ENCODE measurements at places on chromosomes 3 and 15.

DNA sequence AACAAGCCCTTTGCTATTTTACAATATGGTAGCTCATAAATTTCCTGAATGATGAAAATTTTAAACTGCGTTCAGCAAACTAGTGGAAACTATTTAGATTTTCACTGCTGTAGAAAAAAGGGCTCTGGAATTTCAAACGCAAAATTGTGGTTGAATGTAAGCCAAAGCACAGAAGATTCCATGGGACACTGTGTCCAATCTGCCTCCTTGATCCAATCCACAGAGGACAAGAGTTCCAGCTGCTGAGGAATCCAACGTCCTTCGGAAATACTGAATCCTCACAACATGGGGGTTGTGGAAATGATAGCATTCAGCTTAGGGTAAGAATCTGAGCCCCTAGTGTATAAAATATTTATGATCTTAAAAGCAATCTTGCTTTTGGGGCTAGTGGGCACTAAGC lies 161.0 kb downstream of the PLD1 start:
- no peak for DNase-seq

GRCh38 chr15:39494462-39494861 lies 86.4 kb upstream of the THBS1 start:
- DNase-seq, result no peak

- no peak for DNase-seq
Measured at GRCh38 chr15:40650479-40650878, 44.5 kb upstream of the RAD51 start.

DNA sequence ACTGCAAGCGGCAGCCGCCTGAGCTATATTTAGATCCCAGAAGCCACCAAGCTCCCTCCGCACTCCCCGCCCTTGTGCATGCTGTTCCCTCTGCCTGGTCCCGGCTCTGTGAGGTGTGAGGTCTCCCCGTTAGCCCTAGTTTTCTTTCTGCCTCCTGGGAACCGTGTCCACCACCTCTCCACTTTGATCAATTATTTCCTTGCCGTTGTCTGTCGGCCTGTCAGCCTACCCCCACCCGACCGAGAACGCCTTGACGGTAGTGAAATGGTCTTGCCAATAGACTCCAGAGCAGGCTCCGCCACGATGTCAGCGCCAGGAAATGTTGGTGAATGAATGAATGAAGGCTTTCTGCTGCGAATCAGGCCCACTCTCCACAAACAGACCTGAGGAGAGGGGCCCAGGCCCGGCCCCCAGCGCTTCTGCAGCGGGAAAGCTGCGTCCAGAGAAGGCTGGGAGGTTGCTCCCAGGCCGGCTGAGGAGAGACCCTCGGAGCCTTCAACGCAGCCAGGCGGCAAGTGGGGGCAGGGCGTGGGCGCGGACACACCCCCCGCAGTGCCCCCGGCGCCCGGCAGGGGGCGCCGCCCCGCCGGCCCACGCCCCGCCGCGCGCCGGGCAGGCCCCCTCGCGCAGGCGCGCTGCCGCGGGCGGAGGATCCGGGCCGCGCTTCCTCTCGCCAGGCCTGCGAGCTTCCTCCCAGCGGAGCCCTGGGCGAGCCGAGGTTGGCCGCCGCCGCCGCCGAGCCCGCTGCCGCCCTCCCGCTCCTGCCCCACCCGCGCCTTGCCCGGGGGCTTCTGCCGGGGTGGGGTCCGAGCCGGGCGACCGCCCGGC lies at the start of gene CSK:
Gene CSK (plus strand): TSS at position 650 of the 828 bp plus-strand sequence. CDS start 16,218 bp downstream, outside the sequence.
- peak; percentile 71 for DNase-seq

GRCh38 chr3:106719583-106719982 lies 657.7 kb upstream of the CCDC54 start:
- DNase-seq, result no peak

GRCh38 chr3:176075491-176075890 lies 1121.8 kb downstream of the TBL1XR1 start:
- no peak for DNase-seq

DNA sequence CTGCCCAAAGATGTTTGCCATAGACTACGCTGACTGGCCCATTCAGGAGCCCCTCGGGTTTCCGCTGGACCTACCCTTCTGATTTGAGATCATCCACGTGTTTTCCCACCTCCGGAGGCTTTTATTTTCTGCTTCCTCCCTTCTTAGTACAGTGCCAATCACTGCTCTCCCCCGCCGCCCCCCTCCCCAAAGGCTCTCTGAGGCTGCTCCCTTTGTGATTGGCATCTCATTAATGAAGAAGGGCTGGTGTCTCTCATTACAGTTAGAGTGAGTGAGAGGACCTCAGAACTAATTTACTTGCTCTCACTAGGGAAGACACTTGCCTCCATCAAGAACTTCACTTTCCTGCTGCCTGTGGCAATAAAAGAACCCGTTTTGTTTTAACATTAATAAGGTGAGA lies 284.7 kb upstream of the ICE2 start:
- no peak for DNase-seq

DNA sequence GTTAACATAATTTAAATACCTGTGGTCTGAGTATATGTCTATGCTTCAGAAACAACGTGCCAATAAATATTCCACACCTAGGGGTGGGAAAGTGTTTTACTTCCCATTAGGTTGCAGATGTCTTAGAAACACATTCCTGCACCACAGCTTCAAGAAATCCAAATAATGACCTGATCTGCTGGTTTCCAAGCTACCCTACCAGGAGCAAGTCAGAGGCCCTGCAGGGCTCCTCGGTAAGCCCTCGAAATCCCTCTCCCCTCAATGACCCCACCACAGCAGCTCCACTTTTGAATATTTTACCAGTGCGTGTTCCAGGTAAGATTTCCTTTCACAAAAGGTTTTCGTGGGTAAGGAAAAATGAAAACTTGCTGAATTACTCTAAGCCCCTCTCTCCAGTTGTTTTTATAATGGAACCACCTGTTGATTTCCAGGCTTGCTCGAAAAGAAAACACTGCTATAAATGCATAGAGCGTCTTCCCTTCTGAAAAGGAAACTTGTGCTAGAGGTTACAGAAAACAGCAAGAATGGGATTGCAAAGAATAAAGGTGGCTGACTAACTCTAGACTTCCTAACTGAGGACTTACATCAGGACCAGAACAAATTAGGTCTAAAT lies 12.6 kb downstream of the IL12A start:
- DNase-seq, result no peak

- DNase-seq, result no peak
Measured at GRCh38 chr3:14631687-14632441, 19.7 kb upstream of the CCDC174 start.

- no peak for DNase-seq
Measured at GRCh38 chr3:156298014-156298413, 177.6 kb downstream of the KCNAB1 start.

- DNase-seq, result no peak
Measured at GRCh38 chr3:57803647-57804081, 47.6 kb downstream of the SLMAP start.

- DNase-seq, result no peak
Measured at GRCh38 chr3:150083655-150084042, 113.0 kb upstream of the PFN2 start.

DNA sequence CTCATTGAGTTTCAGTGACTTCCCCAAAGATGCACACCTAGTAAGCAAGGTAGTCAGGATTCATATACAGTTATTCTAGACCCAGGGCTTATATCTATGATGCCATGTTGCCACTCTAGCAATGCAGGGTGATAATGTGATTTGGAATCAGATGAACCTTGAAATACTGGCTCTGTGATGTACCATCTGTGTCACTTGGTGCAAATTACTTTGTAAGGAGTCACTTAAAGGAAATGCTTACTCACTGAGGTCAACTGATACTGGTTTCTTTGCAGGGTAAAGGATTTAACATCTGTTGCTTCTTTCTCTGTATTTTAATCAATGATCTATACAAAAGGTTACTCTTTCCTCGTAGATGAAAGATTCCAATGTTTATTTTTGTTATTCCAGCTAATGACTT lies 10.8 kb downstream of the ASB14 start:
- no peak for DNase-seq

- DNase-seq, result no peak
Measured at GRCh38 chr3:123357275-123357674, 91.6 kb downstream of the ADCY5 start.

DNA sequence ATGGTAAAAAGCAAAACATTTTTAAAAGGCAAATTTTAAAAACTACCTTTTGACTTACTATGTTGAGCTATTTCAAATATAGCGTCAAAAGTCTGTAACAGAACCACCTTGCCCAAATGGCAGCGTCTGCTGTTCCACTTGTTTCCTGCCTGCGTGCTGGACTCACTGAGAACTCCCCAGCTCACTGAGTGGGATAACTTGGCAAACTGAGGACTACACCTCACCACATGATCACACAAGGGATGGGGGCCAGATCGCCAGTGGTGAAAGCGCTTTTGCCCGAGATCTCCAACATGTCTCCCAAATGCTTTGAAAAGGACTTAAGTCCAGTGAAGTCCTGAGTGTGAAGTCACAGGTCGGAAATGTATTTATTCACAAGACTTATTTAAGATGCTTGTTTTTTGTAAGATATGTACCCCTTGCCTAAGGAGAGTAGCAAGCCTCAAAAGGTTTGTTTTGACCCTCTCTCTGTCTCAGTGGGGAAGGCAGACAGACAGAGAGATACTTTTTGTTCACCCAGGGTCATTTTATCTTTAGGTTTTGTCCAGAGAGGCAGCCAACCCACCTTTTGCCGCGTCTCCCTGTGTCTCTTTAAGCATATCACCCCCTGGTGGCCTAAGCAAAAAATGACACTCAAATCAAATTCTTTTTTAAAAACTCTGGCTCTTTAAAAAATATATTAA lies 192.6 kb downstream of the PDZRN3 start:
- DNase-seq, result no peak

- no peak for DNase-seq
Measured at GRCh38 chr15:66877477-66878271, 175.6 kb downstream of the SMAD6 start.

- DNase-seq, result no peak
Measured at GRCh38 chr15:68781766-68782588, 38.7 kb downstream of the ANP32A start.

GRCh38 chr3:44099566-44100297 lies 142.0 kb upstream of the TOPAZ1 start:
- no peak for DNase-seq

DNA sequence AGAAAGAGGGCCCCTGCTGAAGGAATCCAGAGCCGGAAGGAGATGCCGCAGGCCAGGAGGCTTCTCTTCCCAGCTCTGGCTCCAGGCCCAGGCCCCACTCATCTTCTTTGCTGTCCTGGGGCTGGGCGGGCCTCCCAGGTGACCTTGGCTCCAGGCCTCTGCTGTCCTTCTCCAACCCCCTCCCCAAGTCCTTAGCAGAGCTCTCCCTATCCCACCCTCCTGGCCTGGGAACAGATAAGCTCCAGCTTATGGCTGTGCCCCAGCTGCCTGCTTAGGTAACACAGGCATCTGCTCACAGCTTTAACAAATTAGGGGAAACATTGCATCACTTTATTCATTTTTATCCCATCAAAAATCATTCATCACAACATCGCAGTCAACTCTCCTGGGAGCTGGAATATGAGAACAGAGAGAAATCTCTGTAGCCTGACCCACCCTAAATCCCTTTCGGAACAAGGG lies 86.9 kb downstream of the SEMA5B start:
- DNase-seq, result no peak

DNA sequence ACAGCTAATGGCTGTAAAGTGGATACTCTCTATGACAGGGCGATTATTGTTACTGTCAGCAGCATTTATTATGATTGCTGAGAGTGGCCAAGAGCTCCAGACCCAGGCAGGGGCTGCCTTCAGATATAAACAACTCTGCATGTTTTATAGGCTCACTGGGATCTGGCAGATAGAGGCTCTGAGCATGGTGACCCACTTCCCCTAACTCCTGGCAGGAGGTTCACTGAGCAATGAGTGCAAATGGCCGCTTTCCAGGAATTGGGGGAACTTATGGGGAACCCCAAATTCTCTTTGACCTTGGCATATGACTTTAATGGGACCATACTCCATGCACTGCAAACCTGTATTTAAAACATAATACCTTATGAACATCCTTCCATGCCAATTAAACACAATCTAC lies 59.0 kb downstream of the SCN5A start:
- DNase-seq, result no peak

DNA sequence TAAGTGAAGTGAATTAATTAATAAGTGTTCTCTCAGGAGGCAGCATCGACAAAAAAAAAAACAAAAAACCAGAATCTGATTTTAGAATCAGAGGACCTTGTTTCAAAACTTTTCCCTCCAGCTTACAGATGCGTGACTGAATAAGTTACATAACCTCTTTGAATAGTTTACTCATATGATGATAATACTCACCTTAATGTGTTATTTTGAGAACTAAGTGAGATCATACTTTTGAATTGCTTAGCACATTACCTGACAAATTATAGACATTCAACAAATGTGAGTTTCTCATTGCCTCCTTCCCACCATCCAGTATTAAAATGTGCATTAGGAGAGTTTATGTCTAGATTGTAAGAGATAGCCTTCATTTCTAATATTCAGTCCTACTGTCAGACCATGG lies 94.0 kb downstream of the SOX2 start:
- DNase-seq, result no peak

DNA sequence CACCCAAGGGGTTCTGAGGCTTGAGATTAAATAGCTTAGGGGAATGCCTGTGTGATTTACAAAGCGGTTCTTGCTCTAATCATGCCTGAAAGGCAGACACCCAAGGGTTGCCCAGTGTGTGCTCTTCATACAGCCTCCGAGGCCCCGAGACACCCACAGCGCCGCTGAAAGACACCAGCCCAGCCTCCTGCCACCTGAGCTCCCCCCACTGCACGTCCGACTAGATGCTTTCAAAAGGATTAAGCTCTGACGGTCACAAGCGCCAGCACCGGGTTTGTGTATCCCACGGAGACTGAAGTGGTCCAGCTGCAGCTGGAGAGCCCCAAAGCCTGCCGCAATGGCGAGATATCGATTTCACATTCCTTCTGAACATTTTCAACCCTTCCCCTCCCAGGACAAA lies 50.3 kb downstream of the SPATA12 start:
- DNase-seq, result no peak

DNA sequence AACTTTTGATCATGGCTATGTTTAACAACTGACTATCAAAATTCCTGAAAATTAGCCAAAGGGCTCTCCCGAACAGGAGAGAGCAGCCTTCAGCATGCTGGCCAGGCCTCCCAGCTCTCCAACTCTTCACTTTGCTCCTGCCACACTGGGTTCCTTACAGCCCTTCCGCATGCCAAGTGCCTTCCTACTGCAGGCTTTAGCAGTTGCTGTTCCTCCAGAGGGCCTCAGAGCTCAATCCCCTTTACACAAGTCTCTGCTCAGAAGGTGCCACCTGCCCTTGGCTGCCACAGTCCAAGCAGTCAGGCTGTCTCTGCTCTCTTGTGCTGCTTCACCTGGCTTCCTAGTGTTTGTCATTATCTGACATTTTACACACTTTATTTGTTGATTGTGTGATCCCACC lies 553.1 kb upstream of the PPP2R3A start:
- no peak for DNase-seq

- DNase-seq, result no peak
Measured at GRCh38 chr3:109678600-109678999, 341.3 kb upstream of the DPPA4 start.

DNA sequence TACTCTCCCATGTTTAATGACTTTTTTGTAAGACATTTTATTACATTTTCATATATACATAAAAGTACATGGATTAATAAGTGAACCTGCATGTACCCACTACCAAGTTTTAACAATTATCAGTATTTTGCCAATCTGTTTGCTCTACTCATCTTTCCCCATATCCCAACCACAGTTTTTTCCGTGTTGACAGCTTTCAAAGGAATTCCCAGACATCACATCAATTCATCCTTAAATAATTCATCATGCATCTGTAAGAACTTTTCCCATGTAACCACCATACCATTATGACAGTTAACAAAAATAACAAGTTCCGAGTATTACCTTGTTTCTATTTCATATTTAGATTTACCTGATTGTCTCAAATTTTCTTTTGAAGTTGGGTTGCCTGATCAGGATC lies 436.7 kb downstream of the PDCD6IP start:
- DNase-seq, result no peak

GRCh38 chr15:66130496-66131034 lies 123.0 kb downstream of the MEGF11 start:
- no peak for DNase-seq
